Myocyte (in vitro differentiated cells): ENCODE measurements at places on chromosomes 6 and 20.
A peak's percentile ranks its signal among the peaks of the same experiment; 100 is the strongest.

- DNase-seq = no peak
Measured at GRCh38 chr20:1190847-1191246, 6.1 kb upstream of the TMEM74B start.

DNA sequence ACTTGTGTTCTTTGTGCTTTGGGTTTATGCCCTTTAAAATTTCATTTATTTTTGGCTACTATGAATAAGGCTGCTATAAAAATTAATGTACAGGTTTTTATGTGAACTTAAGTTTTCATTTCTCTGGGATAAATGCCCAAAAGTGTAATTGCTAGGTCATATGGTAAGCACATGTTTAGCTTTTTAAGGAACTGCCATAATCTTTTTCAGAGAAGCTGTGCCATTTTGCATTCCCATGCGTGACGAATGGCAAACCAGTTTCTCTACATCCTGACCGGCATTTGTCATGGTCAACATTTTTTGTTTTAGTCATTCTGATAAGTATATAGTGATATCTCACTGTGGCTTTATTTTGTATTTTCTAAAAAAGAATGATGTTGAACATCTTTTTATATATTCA lies 236.0 kb upstream of the SGK1 start:
- DNase-seq = no peak

GRCh38 chr20:4925842-4926530 lies 75.3 kb downstream of the SLC23A2 start:
- peak; percentile 59 for DNase-seq

- peak; percentile 28 for DNase-seq
Measured at GRCh38 chr20:25336561-25337422, 53.8 kb downstream of the ABHD12 start.

DNA sequence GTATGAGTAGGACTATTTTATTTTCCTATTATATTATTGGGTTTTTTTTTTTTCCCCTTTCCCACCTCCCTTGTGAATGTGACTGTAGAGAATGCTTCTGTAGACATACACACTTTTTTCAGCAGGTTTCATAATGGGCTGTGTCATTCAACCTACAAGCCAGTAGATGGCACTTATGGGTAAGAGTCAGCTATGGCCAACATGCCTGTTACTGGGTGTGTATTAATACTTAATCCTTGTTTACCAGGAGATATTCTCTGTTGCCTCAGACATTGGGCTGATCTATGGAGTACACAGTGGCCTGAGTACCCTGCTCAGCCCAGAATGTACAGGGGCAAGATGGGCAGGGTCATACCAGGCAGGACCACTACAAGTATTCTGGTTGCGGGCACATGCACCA lies 382.5 kb downstream of the EPHA7 start:
- peak; percentile 15 for DNase-seq

GRCh38 chr6:45371924-45372573 lies 5.7 kb downstream of the SUPT3H start:
- DNase-seq = no peak

DNA sequence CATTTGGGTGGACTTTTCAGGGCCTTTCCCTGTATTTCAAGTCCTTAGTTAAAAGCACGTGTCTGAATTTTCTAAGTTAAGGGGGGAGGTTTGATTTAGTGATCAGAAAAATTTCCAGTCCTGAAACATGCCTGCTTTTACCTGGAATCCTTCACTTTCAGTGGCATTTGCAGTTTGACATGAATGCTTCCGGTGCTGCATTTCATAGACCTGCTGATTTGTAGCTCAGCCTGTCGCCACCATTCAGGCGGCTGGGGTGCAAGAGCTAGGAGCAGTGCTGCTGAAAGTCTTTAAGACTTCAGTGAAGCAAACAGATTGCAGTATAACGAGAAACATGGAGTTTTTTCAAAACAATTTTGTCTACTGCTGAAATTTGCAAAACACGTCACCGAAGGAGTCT lies 14.0 kb downstream of the RPS6KA2 start:
- no peak for DNase-seq

DNA sequence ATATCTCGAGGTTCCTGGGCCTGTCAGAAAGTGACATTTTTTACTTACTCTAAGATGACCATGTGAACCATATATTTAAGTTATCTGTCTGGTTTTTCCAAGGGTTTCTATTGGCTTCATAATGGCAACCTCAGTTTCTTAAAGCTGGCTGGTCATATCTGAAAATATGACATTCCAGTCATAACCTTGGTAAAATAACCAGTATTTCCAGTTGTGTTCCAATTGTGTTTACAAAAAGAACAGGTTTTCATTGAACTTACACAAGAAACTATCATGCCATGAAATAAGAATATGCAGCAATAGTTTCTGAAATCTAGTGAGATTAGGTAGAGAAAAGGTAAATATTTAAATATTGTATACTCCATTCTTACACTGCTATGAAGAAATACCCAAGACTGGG lies 61.7 kb upstream of the HMGN3 start:
- no peak for DNase-seq

- no peak for DNase-seq
Measured at GRCh38 chr6:132072831-132073230, 121.7 kb upstream of the CCN2 start.

GRCh38 chr6:17853533-17853932 lies 133.9 kb downstream of the KIF13A start:
- no peak for DNase-seq

DNA sequence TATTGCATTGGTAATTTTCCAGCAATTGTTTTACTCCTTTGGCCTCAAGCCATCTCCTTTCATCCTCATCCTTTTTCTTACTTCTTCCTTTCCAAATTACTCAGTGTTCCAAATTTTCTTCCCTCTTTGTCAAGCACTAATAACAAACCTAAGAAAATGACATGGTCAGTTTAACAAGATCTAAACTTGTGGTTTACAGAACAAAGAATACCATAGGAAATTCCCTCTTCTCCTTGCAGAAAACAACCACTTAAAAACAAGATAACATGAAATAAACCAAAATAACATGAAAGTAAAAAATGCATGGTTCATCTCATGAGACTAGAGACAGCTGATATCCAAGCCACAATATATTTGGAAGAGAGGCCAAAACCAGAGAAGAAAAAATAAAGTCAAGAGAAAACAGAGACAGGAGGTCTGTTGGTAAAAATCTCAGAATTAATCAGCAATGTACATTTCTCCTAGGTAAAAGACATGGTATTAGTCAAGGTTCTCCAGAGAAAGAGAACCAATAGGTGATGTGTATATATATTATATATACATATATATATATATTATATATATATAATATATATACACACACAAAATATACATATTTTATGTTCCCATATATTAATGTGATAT lies 51.0 kb upstream of the SENP6 start:
- DNase-seq = no peak

DNA sequence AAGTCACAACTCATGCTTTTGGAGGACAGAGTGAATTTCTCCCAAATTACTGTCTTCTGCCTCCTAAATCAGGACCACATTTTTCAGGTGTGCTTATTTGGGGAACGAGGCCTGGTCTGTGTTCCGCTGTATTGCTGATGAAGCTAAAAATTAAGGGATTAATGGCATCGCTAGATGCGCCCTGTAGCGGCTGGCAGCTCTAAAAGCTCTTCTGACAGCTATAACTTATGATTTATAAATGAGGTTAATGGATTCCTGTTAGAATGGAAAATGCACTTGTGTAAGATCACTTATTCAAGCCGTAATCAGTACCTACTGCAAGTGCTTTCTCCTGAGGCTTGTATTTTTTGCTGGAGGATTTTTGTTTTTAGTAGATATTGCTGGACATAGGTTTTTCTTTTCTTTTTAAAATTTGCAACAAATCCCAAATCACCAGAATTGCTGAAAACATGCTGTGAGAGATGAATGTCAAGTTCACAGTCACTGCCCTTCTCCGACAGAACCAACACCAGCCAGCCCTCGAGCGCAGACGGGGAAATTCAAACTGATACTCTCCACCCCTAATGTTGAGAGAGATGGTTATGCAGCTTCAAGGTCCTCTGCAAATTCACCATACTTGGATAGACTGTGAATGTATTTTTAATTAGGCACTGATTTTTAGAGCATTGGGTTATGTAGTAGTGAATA lies 49.1 kb downstream of the AKAP12 start:
- no peak for DNase-seq

DNA sequence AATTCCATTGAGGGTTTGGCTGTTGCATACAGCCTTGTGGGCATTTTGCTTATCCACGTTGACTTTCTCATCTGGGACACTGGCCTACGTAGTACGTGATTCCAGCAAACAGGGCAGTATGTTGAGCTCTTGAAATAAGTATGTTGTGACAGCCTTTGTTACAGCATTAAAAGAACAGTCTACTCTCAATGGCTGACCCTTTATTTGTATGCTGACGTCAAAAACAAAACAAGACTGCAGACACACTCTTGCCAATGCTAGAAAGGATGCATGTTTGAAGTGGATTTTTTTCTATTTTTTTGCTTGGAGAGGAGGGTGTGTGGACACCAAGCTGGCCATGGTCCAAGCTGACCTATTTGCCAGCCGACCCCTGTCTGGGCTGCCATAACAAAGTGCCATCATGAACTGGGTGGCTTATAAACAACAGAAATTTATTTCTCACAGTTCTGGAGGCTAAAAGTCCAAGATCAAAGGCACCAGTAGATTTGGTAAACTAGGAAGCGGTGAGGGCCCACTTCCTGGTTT lies 10.8 kb upstream of the SNHG17 start:
- DNase-seq = no peak

DNA sequence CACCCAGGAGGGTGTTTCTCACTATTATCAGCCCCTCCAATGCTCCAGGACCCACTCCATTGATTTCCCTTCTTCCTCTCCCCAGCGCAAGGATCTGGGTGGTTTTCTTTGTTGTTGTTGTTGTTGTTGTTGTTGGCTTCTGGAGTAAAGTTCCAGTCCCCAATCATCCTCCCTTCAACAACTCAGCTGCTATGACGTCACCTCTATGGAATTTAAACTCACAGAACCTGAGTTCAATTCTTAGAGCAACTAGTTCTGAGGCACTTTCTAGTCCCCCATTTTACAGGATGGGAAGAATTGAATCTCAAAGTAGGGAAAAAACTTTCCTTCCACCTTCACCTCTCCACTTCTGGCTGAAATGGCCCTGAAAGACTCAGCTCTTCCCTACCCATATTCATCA lies 9.7 kb upstream of the WFDC8 start:
- peak; percentile 7 for DNase-seq

- no peak for DNase-seq
Measured at GRCh38 chr20:51756653-51757052, 11.5 kb downstream of the ATP9A start.

- peak; percentile 54 for DNase-seq
Measured at GRCh38 chr6:36127462-36128016, 2.8 kb upstream of the MAPK13 start.
